Cerebellum (tissue), 4 donors: ENCODE measurements at places on chromosomes 12 and 14. TPM values are rescaled to one million over a fixed set of nuclear protein-coding genes. Genes with fewer than 3 reads are reported as not detected.

KCNH3 gene
- total RNA-seq: 2.2 TPM

LRRK2 gene
- total RNA-seq: 10.7 TPM

HOTAIR gene
- total RNA-seq: not detected

SLC4A8 gene
- 67.1 TPM for total RNA-seq

C12orf50 gene
- total RNA-seq: 0.36 TPM
